Hematopoietic multipotent progenitor cell treated with erythropoietin and hydrocortisone succinate and interleukin-3 and kit ligand, for 15 days (in vitro differentiated cells): ENCODE measurements at places on chromosomes 3 and 15.

GRCh38 chr3:13547591-13548371 lies 1.1 kb upstream of the FBLN2 start:
- DNase-seq = no peak

- no peak for DNase-seq
Measured at GRCh38 chr15:48823706-48824105, 12.8 kb upstream of the CEP152 start.

DNA sequence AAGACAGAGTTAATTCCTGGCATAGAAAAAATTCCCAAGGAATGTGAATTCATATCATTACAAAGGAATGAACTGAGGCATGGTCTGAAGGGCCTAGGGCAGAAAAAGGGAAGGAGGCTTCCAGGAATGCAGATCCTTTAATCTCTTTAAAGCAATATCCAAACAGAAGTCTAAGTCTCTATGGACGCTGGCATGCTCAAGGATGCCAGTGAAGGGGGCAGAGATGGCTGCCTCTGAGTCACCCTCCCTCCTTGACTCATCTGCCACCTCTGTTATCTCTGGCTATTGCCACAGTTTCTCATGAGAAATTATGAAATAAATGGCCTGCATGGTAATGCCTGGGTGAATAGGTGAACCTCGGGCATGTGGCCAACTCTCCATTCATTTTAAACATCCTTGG lies 96.3 kb upstream of the BCL6 start:
- no peak for DNase-seq

DNA sequence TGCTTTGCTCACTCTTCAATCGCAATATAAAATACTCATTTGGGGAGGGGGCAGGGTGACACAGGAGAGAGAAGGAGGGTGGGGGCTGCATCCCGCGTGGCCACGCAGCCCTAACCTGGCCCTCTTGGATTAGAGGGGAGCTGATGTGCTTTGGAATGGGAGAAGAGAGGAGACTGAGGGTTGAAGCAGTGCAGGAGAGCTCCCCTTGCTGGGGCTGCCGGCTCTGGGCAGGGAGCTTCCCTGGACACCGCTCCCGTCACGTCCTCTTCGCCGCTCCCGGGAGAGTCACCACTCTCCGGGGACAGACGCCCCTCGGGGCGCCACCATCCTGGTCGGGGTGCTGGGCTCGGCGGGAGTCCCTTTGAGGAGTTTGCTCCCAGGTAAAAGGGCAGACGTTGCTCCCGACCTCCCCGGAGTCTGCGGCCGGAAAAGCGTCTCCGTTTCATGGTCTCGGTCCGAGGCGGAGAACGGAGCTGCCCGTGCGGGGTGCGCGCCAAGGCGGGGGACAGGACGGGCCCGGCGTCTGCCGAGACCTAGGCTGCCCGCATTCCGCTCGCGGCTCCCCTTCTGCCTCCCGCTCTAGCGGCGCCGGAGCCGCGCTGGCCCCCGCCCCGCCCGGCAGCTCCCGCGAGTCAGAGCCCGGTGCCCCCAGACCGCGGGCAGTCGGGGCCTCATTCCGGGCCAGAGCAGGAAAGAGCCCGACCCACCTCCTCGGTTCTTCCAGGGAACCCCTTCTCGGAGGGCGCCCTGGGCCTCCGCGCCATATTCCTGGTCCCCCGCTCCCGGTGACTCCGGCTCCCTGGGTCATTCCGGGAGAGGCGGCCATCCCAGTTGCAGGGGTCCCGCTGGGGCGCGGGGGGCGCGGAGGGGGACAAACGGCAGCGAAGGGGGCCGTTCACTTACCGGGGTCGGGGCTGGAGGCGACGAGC lies 603 bp downstream of the SLC7A14 start:
- no peak for DNase-seq

DNA sequence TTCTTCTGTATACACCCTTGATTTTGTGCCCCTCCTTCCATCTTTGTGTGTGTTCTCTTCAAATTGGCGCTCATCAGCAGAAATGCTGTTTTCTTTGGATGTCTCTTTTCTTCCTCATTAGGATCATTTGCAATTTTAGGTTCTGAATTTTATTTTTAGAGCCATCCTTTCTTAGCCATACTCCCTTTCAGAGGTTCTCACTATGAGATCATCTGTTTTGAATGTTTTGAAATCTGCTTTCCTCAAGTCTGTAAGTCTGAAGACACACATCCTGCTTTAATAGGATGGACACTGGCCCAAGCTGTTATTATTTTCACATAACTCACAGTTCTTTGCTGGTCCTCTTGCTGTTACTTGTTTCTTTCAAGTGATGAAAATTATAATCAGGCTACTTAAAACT lies 124.8 kb downstream of the BDH1 start:
- no peak for DNase-seq

DNA sequence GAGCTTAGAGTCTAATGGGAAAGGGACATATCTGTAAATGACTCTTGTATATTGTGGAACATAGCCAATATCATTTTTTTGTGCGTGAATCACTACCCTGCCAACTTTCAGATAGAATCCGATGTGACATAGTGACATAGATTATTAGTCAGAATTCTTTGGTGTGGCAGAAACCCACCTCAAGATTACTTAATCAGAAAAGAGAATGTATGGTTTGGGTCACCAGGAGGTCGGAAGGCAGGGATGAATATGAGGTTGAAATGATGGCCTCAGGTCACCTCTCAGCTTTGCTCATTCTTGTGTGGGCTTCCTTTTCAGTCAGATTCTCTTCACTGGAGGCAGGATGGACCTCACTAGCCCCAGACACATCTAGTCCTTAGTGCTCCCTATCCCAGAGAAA lies 41.4 kb downstream of the SNAPC5 start:
- no peak for DNase-seq

GRCh38 chr15:78225783-78226541 lies 8.4 kb downstream of the ACSBG1 start:
- DNase-seq = no peak

DNA sequence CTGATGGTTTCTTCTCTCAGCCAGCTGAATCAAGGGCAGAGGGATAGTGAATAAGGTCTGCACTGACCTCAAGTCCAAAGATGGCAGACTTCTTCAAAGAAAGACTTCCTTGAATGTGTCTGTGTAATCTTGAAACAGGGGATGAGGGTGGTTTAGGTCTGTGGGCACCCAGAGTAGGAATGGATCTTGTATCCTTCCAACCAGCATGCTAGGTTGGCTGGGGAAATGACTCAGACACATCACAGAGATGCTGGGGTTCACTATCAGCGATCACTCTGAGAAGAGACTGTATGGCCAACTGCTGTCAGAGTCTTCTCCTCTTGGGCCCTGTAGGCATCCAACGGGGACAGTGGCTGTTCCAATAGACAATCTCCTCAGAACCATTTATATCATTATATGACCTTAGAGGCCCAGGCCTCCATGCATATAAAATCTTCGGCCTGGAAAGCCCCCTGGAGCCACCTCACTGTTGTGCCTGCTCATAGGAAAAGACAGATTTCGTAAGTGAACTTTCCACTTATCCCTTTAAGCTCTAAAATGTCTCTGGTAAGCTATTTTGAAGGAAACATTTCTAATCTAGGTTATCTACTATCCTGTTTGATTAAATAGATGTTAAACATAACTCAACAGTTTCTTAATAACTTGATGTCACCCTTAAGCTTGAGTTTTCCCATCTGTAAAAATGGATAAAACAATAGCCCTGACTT lies 58.5 kb downstream of the TIPARP start:
- no peak for DNase-seq

GRCh38 chr15:85597155-85597815 lies 197.4 kb downstream of the KLHL25 start:
- no peak for DNase-seq

DNA sequence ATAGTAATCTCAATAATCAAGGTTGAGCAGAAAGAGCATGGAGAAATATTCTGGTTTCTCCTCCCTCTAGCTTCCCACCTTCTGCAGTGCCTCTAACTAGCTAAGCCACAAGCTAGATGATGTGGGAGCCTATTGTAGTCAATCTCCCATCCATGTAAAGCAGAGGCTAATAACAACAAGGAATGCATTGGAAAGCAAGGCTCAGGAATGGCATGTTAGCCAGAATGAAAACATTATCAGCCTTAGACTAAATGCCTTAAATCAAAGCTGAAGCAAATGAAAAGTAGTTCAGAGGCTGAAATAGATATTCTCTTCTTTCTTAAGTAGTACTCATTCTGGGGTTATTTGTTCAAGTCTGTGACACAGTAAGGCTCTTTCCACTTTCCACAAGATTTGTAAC lies 350.3 kb upstream of the DPPA4 start:
- no peak for DNase-seq

DNA sequence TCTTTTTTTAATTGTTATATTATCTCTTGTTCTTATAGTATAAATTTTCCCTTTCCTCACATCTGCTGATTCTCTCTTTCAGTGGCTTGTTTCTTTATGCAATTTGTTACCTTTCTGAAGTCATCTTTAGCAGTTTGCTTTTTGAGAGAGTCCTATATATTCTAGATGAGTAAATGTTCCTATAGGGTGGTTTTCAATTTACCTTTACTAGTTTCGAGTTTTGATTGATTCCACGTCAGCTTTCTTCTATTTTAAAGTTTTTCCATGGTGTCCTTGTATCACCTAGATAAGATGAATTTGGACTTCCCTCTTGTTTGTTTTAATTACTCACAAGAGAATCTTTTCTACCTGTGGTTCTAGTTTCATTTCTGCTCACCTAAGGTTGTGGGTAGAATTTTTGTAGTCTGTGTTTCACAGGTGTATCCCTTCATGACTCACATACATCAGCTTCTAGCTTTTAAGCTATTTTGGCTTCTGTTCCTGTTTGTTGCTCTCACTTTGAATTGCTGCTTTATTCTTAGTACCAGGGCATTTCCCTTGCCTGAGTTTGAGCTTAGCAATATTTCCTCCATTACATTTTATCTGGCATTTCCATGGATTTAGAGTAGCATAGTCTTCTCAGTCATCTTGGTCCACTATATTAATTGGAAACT lies 6.4 kb downstream of the TEX9 start:
- DNase-seq = no peak

GRCh38 chr3:114453361-114453780 lies 159.5 kb downstream of the TIGIT start:
- DNase-seq = no peak

DNA sequence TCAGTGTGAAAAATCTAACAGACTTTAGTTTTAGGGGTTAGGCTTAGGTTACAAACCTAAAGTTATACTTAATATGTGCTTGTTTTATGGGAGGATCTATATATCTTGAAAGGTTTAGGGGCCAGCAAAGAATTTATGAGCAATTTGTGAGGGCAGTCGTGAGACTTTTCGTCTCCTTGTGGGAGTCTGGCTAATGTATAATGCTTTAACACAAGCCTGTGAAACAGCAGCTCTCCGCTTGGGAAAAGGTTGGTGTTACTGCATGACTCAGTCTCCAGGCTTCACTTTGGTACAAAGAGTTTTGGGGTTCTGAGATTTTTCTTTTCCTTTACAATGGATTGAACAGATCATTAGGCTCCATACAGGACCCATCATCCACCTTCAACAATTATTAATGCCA lies 79.0 kb upstream of the MFGE8 start:
- DNase-seq = no peak

DNA sequence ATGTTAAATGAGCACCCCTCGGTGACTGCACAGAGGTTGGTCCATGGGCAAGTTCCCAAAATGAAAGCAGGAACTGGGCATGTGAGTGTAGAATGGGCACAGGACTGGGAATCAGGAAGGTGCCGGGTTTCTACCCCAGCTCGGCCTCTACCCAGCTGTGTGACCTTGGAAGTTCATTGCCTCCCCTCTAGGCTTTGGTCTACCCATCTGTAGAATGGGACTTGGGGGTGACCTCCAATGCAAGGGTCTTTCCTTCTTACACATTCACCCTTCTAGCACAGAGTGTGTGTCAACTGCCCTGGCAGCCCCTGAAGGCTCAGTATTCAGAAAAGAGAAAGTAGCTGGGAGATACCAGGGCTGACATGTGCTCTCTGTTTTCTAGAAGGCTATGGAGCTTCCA lies 72.3 kb upstream of the PIAS1 start:
- DNase-seq = no peak

- DNase-seq = no peak
Measured at GRCh38 chr3:2923390-2923789, 186.8 kb downstream of the IL5RA start.

GRCh38 chr3:64859625-64860535 lies 172.1 kb upstream of the ADAMTS9 start:
- DNase-seq = no peak

GRCh38 chr3:161691677-161692076 lies 195.1 kb downstream of the OTOL1 start:
- DNase-seq = no peak

DNA sequence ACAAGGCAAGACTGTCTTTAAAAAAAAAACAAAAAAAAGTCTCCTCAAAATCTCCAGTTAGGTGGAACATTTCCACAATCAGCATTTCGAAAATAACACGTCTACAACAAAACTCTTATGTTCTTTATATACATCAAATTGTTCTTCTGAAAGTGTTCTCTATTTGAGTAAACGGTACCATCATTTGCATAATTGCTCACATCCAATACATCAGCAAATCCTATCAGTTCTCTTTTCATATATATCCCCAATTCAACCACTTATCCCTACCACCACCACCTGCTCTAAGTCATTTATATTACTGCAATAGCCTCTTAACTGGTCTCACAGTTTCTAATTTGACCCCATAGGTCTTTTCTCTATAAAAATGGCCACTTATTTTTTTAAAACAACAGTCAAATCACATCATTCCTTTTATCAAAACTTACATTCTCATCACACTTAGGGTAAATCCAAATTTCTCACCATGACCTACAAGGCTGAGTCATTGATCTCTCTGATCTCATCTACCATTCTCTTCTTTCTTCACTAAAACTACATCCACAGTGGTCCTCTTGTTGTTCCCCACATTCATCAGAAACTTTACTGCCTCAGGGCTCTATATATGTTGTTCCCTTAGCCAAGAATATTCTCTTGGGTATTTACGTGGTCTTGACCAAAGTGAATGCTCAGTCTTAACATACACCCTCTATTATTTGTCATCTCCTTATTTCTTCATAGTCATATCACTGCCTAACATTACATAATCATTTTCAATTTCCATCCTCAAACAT lies 237.0 kb downstream of the SCAPER start:
- no peak for DNase-seq

DNA sequence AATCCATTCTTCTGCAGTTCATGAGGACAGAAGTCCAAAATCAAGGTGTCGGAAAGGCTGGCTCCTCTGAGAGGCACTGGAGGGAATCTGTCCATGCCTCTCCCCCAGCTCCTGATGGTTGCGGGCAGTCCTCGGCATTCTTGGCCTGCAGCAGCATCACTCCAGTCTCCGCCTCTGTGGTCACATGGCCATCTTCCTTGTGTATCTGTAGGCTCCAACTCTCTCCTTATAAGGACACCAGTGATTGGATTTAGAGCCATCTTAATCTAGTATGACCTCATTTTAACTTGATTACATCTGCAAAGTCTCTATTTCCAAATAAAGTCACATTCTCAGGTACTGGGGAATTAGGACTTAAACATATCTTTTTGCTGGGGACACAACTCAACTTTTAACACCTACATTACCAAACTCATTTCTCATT lies 56.0 kb upstream of the FLNB start:
- no peak for DNase-seq

- no peak for DNase-seq
Measured at GRCh38 chr3:129598000-129598381, 8.5 kb downstream of the PLXND1 start.

- no peak for DNase-seq
Measured at GRCh38 chr3:166307756-166308350, 470.6 kb upstream of the BCHE start.
